ENCODE measurements at places on chromosomes 1 and 21.

DNA sequence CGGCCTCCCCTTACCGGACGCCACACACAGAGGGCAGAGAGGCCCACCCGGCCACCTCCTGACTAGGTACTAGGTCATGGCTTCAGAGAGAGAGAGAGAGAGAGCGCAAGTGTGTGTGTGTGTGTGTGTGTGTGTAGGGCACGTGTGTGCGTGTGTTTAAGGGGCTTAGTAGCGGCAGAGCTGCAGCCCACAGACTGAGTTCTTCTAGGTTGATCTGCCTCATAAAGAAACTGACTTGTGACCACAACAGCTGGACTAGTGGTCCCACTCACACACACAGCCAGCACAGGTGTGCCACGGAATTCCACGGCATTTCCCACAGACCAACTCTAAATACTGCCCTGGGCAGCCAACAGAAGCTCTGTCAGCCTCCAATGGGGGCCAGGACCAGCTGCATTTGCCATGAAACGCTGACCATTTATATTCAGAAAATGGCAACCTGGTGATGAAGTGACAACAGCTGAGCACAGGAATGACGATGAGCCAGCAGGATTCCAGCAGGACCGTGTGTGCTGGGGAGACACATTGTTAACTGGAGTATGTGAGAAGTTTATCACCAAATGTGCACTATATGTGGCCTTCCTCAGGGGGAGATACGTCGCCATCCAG lies 38.8 kb upstream of the GPR153 start:
- no peak for DNase-seq

- DNase-seq: peak; percentile 77
Observed at GRCh38 chr21:44962403-44962966, 22.7 kb downstream of the SLX9 start.

DNA sequence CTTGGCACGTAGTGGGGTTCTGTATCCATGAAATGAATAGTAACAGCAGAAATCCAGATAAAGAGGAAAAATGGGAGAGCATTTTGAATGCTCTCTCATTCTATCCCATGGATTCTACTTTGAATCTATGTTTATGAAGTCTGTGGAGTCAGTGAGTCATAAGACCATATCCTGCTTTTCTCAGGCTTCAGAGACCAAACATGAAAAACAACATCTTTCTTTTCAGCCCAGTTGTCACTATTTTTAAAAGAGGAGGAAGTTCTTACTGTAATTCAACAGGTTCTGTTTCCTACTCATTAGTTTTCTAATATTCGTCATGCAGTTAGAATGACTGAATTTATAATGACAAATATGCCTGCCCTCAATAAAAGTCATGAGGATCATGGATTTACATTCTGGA lies 39.4 kb upstream of the CD55 start:
- DNase-seq: peak; percentile 47

DNA sequence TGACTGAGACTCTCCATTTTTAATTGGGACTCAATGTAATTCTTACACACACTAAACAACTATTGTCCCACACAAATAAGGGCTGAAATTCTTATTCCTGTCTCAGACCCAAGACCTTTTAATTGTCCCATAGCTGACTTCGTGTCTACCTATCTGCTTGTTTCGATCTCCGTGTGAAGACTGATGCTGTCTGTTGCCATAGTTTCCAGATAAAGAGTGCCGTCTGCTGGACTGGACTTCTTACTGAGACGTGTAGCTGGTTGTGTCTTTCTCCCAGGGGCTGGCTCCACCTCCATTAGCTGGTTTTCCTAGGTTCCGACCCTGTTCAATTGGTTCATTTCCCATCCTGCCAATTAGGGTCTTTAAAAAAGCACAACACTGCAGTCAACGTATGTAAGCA lies 235.3 kb upstream of the PLXNA2 start:
- DNase-seq: peak; percentile 20

DNA sequence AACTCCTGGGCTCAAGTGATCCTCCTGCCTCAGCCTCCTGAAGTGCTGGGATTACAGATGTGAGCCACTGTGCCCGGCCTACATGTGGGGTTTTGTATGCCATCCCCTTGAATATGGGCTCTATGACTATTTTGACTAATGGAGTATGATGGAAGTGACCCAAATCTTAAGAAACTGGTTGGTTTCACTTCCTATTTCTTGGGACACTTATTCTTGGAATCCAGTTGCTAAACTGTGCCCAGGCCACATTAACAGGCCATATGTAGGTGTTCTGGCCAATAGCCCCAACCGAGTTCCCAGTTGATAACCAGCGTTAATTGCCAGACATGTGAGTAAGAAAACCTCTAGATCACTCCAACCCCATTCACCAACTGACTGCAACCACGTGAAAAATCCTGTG lies 36.3 kb upstream of the CLIC4 start:
- DNase-seq: peak; percentile 34

GRCh38 chr21:44760376-44760775 lies 41.2 kb downstream of the UBE2G2 start:
- no peak for DNase-seq

DNA sequence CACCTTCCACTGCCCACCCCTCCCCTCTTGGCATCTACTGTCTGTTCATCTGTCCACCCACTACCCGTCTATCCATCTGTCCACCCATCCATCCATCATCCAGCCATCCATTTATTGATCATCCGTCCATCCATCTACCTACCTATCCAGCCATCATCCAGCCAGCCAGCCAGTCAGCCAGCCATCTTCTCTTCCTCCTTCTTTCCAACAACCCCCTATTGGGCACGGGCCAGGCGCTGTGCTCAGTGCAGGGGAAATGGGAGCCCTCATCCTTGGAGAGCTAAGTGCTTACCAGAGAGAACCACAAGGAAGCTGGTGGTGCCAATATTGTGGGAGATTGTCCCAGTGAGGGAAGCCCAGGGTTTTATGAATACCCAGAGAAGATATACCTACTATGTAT lies 51.7 kb upstream of the TMEM51 start:
- no peak for DNase-seq

DNA sequence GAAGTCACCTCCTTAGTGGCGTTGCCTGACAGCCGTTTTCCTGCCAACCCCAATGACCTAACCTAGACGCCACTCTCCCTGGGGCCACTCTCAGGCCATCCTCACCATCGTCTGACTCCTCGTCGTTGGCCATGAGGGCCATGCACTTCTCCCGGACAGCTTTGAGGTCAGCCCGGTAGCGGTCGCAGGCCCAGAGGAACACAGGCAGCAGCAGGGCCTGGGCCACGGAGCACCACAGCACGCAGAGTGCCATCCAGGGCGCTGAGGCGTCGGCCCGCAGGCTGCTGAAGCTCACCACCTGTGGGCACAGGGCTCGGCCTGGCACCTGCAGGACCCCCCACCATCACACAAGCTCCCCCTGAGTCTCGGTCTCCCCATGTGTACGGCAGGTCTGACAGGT lies 7.3 kb downstream of the HES3 start:
- DNase-seq: no peak

DNA sequence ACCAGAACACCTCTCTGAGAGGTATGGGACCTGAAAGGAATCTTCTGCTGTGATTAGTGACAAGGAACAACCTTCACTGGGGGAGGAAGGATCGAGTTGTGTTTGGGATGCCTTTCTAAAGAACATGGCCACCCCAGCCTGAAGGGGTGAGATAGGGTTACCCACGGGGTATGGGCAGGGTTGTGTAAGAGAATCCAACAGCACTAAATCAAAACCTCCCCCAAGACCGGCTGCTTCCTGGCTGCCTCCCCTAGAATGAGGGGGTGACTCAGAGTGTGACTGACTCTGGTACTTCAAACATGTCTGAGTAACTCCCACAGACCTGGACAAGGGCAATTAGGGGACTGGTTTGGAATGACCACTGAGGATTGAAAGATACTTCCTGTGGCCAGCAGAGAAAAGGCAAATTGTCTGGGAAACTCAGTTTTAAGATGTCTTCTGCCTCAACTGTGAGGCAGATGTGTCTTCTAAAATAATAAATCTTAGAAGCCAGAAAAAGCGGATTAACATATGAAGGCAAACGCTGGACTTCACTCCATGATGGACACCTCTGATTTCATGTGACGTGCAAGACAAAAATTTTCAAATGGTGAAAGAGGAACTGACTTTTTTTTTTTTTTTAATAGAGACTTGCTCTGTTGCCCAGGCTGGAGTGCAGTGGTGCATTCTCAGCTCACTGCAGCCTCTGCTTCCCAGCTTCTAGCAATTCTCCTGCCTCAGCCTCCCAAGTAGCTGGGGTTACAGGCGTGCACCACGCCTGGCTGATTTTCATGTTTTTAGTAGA lies 6.7 kb upstream of the PTPN14 start:
- no peak for DNase-seq

Data from umbilical cord (tissue), 2 donors.